Adrenal gland (tissue), 19 donors: ENCODE measurements at places on chromosomes 2 and 18. TPM values are rescaled to one million over a fixed set of nuclear protein-coding genes. Genes with fewer than 3 reads are reported as not detected.
A peak's percentile ranks its signal among the peaks of the same experiment; 100 is the strongest.

DNA sequence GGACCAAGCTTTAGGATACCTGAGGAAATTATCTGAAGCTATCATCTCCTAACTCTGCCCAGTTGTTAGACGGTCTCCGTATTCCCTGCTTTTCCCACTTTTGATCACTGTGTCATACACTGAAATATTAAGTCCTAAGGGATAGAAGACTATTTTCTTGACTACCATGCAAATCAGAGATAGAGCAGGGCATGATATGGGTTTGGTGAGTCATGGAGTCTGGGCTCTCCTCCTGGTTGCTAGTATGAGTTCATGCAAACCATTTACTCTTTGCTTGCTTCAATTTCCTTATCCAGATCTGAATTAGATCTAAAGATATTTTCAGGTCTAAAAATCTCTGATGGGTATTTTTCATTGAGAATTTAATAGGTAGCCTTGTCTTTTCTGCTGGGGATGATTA is 55.0 kb downstream of the EHBP1 start:
- DNase-seq: peak; percentile 39

DNA sequence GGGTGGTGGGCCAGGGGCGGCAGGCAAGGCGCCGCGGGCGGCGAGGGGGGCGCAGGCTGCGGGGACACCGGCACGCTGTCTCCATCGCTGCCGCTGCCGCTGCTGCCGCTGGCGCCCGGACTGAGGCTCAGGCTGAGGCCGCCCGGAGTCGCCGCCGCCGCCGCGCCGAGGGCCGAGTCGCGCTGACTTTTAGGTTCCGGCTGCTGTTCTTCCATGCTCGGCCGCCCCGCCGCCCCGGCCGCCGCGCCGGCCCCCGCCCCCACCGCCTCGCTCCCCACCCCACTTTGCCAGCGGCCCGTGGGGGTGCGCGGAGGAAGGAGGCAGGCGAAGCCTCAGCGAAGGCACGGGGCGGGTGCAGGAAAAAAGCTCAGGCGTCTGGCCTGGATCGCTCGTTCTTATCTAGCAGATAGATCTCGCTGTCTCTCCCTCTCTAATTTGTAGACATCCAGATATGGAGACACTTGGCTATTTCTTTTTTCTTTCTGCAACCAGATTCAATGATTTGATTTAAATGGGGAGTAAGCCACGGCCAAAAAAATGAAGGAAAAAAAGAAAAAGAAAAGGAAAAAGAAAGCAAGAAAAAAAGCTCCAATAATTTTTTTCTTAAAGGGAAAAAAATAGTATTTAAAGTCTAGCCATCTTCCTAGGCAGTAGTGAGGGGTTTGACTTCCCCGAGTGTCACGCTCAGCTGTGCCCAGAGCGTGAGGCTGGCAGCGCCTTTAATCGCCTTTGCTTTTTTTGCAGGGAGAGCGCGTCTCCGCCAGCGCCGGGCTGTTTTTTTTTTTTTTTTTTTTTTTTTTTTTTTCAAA is at the start of gene EN1:
Gene EN1 (minus strand): TSS at position 696 of the 809 bp plus-strand sequence. CDS start 481 bp downstream, at position 215.
- no peak for DNase-seq

DNA sequence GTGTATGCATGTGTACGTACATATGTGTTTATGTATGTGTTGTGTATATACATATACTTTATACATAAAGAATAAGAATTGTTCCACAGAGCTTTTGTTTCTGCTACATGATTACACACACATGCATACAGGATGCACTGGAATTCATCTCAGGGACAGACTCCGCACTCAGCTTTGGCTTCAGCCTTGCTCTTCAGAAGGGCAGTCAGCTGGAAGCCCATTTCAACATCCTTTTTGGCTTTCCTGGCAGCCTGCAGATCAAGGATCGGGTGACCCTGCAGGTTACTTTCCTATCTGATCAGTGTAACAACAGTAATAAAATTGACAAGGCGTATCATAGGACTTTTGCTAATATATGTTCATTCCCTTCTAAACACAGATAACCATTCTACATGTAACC is 144.1 kb upstream of the COPS8 start:
- DNase-seq: peak; percentile 44

BARD1 gene
- total RNA-seq: 4.5 TPM

DNA sequence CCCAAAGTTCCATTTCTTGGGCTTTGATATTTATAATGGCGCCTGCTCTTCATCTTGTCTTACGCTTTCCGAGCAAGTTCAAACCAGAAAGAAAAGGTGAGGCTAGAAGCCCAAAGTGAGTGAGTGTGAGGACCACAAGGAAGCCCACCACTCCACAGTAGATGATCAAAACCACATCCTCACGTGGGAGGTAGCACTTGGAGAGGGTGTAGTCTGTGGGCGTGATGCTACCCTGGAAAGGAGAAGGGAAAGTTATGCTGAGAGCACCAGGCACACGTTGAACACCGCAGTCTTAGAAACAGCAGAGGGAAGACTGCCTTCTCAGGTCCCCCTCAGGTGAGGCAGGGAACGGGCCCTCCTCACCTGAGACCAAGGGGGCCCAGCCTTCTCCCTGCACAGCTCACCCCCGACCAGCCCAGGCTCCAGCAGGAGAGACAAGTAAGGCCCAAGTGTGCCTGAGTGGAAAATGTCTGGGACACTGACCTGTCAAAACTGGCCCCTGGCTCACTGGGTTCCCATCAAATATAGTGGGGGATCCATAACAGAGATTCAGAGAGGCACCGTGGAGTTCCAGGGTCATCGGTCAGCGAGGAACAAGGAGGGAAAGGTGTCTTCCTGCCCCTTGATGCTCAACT is 23.6 kb downstream of the MPPE1 start:
- DNase-seq: no peak

- no peak for DNase-seq
These were observed 36.2 kb downstream of the ADNP2 start for GRCh38 chr18:80145196-80145804.

GRCh38 chr2:143745060-143745459 is 615.8 kb downstream of the ARHGAP15 start:
- no peak for DNase-seq

MAB21L4 gene
- not detected for total RNA-seq

DNA sequence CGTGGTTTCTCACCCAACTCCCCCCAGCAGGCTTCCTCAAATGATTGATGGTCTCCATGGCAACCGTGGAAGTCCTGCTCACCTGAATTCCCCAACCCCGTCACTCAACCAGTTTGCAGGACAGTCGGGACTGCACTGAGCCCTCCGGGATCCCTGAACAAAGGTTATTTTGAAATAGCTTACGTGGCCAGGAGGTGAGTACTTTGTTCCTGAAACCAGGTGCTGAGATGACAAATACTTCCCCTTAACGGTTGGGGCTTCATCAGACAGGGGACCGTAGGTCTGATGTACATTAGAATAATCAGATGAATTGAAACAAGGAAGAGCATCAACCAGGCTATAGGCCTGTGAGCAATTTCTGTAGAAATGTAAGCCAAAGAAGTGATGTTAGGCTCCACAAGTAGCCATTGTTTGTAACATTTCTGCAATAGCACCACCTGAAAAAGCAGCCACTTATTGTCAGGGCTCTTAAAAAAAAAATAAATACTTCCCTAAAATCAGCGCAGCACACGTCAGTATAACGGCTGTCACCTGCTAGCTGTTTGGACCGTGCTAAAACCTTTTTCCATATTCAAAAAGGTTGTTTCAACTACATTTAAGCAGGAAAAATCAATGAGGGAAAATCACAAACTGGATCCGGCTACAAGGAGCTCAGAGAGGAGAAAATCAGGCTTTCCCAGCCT is 206.4 kb upstream of the ID2 start:
- DNase-seq: no peak

GRCh38 chr2:25032094-25032493 is 9.8 kb upstream of the EFR3B start:
- DNase-seq: no peak

DNA sequence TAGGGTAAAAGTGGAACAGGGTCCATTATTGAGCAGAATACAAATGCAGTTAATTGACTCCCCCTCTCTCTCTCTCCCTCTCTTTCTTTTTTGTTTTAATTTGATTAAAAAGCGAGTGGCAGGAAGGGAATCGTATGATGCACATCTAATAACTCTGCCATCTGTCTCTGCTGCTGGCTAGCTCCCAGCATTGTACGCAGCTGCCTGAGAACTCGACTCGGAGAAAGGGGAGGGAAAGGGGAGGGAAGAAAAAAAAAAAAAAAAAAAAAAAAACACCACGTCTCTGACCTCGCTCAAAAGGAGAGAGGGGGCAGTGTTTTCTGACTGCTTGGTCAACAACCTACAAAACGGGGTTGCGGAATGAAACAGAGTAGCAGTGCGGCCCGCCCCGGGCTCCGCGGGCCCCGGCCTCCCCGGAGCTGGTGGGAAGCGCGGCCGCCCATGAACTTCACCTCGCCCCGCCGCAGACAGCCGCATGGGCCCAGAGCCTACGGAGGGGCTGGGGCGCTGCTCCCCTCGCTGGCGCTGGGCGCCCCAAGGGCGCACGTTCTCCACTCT is 265.7 kb downstream of the TCF4 start:
- DNase-seq: peak; percentile 96

- DNase-seq: peak; percentile 90
These were observed 6.4 kb upstream of the ATP9B start for GRCh38 chr18:79062806-79063205.

DNA sequence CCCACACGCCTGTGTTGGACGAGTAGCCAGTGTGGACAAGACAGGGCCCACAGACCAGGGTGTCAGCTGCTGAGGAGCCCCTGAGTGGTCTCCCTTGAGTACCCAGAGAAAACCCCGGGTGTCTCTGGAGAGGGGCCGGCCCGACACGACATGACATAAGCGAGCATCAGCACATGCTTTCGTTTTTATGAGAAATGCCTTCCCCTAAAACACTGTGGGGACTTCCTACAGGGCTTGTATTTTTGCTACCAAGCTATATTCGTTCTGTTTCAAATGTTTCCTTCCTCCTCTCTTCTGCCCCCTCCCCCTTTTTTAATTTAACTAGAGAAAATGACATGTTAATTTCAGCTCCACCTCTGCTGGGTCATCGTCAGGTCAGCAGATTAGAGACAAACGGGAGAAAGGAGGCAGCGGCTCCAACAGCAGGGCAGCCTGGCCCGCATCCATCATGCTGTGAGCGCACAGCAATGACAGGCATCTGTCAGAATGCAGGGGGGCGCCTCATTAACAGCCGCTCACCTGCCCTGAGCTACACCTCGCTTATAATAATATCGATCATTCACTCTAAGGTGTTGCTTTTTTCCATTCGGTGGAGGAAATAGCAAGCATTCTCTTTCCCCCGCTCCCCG is 286.2 kb downstream of the ZNF516 start:
- no peak for DNase-seq

DNA sequence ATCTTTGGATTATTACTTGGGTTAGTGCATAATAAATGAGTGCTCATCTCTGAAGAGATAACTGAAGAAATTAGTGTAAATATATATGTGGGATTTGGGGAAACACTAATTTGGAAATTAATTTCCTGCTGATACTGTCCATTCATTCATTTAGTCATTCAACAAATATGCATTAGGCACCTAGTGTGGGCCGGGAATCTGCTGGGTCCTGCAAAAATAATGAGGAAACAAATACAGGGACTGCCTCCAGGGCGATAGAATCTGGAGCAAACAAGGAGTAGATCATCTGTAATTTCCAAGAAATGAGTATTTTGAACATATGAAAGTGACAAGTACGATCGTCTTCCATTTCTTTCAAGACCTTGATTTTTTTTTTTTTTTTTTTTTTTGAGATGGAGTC is 203.7 kb upstream of the LYPD1 start:
- no peak for DNase-seq

DNA sequence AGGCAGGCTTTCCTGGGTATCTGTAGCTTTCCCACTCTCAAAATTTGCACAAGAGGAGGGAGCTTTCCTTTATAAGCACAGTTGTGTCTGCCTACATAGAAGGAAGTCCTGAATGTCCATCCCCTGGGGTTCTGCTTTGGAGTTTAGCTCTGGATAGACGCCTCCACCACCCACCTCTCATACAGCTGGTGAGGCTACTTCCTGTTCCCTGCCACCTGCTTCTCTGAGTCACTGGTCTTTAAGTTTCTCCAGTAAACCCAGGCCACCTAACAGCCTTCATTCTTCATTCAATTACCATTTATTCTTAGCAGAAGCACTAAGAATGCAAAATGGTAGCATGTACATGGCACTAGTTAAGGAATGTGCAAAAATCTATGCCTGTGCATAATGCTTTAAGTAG is 407.8 kb downstream of the CDH2 start:
- no peak for DNase-seq

GRCh38 chr18:50748243-50749229 is 71.3 kb downstream of the MRO start:
- no peak for DNase-seq

IL37 gene
- not detected for total RNA-seq

DNA sequence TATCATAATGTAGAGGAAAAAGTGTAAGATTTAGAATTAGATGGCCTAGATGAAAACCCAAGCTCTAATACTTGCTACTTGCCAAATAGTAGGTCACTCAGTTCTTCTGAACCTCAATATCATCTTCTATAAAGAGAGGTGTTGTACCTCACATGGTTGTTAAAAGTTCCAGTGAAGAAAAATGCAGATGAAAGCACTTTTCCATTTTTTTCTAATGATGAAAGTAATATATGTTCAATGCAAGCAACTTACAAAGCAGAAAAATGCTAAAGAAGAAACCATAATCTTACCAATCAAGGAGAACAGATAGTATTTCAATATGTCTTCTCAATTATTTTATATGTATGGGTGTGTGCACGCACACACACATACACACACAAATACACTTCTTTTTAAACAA is 52.7 kb upstream of the TMEM17 start:
- DNase-seq: no peak

DNA sequence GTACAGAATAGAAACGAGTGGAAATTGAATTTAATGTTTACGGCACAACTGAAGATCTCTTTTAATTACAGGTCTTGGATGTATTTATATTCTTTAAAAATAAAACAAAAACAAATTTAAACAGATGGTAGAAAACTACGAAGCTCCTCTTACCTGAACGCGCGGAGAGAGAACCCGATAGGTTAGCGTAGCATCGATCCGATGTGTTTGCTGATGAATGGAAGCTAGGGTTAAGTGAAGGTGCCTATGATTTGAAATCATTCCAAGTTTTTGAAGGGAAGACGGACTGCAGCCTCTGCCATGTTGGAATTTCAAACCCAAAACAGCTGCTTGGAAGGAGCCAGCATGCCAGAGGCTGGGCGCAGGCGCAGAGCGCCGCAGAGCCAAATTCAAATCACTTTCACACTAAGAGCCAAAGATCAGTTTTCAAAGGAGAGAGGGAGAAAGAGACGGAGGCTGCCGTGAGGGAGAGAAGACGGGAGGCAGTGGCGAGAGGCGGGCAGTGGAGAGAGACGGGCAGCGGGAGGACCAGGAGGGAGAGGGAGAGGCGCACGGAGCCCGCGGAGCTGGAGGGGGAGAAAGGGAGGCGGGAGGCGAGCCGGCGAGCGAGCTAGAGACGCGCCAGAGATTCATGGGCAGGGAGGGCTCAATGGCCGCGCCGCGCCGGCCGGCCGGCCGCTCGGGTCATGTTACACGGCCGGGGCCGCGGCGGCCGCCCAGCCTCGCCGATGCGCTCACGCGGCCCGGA is at the start of gene FIGN:
Gene FIGN (minus strand): TSS at position 324 of the 748 bp plus-strand sequence. CDS start 1,081 bp downstream, outside the sequence.
- peak; percentile 85 for DNase-seq

GRCh38 chr2:76667821-76668271 is 854.3 kb downstream of the LRRTM4 start:
- no peak for DNase-seq

HOXD9 gene
- total RNA-seq: 35.6 TPM

NAT8 gene
- not detected for total RNA-seq
